ENCODE measurements at places on chromosomes 6 and 20.

- DNase-seq: no peak
Observed at GRCh38 chr20:14717134-14717999, 380.0 kb upstream of the FLRT3 start.

DNA sequence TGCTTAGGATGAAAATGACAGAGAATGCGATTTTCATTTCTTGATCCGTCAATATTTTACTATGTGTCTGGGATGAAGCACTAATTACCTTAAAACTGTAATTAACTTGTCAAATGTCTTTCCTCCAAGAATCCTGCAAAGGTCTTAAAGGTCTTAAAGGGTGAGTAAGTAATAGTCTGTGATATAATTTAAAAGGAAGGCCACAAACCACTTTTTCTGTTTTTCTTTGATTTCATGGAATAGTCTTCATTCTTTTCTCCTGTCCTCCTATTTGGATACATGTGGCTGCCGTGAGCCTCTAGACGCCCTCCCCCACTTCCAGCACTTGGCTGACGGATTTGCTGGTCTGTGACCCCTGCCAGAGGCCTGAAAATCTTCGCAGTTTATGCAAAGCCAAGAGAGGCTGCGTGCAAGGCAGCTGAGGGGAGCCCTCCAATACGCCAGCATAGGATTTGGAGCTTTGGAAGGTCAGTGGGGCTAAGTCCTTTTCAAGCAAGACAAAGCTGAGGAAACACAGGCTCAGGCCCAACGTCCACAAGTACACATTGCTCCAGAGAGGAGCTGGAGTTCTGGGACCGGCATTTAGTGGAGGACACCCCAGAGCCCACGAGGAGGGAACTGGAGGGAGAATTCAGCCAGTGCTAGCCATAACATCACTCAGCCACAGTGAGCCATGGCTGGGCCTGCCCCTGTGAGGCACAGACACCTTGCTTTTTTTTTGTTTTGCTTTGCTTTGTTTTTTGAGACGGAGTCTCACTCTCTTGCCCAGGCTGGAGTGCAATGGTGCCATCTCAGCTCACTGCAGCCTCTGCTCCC lies 382.6 kb downstream of the SMOC2 start:
- no peak for DNase-seq

- DNase-seq: peak; percentile 88
Observed at GRCh38 chr20:48722002-48722731, 105.6 kb downstream of the PREX1 start.

DNA sequence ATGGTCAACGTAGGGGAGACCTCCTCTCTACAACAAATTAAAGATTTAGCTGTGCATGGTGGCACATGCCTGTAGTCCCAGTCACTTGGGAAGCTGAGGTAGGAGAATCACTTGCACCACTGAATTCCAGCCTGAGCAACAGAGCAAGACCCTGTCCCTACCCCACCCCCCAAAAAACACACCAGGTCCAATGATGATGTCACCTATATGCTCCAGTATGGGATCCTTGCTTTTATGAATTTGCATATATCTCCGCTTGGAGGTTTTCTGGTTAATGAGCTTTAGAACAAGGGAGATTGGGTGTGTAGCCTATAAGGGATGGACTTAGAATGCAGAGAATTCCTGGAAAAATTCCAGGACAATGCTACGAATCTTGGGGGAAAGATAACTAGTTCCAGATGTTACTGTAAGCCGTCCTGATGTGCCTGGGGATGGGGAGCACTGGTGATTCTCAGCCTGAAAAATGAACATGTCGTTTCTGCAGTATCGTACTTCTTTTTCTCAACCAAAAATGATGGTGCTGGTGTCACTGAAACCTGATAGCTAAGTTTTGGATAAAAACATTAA lies 61.1 kb downstream of the ZBTB2 start:
- peak; percentile 29 for DNase-seq

DNA sequence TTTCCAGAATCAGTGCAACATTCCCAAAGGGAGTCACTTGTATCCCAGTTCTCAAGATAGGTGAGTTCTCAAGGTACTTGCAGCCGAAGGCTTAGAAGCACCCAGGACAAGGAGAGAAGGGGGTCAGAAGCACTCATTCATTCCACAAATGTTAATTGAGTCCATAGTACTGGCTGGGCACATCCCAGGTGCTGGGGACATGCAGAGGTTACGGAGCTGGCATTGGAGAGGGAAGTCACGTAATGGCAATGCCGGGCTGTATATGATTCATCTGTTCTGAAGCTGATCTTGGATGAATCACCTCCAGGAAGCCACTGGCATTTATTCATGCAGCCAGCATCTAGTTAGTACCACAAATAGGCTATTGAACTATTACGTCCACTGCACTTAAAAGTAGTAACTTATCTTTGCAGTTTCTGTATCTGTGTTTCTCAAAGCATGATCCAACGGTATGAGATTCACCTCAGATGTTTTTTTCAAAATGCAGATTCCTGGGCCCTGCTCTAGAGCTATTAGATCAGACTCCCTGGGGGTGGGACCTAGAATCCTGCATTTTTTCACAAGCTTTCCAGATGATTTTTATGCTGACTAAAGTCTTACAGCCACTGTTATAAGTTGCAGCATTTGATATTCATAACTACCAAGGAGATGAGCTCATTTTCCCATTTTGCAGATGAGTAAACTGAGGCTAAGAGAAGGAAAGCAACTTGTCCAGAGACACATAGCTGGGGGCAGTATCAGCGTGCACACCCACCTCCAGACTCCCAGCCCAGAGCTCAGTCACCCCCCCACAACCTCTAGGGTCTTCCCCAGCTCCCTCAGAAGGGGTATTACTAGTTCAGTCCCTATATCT lies 44.1 kb upstream of the ID1 start:
- DNase-seq: peak; percentile 95

DNA sequence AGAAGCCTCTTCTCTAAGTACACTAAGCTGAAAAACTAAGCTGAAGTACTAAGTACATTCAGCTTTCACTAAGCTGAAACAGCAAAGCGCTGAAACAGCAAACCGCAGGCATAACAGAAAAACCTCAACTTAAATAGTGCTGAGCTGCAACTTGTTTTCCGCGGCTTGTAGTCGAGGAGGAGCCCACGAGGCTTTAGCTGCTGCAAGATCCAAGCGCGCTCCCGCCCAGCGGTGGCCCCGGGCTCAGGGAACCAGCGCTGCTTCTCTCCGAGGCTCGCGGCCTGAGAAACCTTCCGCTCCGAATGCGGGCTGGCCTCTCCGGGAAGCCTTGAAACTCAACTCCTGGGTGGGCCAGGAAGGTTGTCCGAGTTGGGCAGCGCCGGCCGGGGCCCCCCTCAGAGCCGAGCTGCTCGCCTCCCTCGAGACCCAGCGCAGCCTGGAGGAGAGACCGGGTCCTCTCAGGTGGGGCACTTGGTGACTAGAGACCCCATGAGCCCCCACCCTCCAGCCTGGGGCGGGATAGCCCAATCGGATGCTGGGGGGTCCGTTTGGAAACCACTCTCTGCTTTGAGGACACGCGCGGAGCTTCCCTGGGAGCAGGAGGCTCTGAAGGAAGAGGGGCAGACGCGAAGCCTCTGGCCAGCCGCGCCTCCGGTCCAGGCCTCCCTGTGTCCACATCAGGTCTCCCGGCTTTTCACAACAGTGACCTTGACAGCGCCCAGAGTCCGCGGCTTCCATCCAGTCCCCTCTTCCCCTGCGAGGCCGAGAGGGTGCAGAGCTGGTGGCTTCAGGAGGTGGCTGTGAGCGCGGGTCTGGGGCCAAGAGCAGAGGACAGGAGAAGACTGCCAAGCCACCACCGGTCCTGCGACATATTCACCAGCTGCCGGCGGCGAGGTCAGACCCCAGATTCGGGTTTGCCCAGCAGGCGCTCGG lies 38.1 kb upstream of the HLA-E start:
- DNase-seq: peak; percentile 56

- DNase-seq: no peak
Observed at GRCh38 chr20:63132715-63133471, 83.0 kb downstream of the YTHDF1 start.

- no peak for DNase-seq
Observed at GRCh38 chr6:168902075-168902474, 351.6 kb downstream of the THBS2 start.

GRCh38 chr6:38034274-38034914 lies 214.9 kb downstream of the ZFAND3 start:
- DNase-seq: peak; percentile 35

GRCh38 chr6:79031821-79032590 lies 46.0 kb downstream of the PHIP start:
- DNase-seq: peak; percentile 16

DNA sequence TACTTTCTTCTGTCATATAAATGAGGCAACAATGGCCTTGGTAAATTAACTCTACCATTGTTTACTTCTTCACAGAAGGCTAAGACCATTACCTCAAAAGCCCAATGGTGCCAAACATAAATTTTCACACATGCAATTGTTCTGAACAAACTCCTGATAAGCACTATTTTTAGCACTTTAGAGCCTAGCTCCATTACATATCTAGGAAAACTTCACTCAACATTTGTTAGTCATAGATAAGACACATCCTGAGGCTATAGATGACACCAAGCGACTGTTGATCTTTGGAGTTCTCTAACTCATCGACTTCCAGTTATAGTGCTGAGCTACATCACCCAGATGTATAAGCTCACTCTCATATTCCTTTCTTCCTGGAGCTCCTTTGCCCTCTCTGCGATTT lies 245.9 kb downstream of the EYS start:
- no peak for DNase-seq

- no peak for DNase-seq
Observed at GRCh38 chr6:166411271-166411670, 28.5 kb upstream of the MPC1 start.

Data from brain microvascular endothelial cell (primary cell).